Esophagus mucosa (tissue), 1 donor: ENCODE measurements at places on chromosomes 12 and 14. TPM values are rescaled to one million over a fixed set of nuclear protein-coding genes. Genes with fewer than 3 reads are reported as not detected.

DNA sequence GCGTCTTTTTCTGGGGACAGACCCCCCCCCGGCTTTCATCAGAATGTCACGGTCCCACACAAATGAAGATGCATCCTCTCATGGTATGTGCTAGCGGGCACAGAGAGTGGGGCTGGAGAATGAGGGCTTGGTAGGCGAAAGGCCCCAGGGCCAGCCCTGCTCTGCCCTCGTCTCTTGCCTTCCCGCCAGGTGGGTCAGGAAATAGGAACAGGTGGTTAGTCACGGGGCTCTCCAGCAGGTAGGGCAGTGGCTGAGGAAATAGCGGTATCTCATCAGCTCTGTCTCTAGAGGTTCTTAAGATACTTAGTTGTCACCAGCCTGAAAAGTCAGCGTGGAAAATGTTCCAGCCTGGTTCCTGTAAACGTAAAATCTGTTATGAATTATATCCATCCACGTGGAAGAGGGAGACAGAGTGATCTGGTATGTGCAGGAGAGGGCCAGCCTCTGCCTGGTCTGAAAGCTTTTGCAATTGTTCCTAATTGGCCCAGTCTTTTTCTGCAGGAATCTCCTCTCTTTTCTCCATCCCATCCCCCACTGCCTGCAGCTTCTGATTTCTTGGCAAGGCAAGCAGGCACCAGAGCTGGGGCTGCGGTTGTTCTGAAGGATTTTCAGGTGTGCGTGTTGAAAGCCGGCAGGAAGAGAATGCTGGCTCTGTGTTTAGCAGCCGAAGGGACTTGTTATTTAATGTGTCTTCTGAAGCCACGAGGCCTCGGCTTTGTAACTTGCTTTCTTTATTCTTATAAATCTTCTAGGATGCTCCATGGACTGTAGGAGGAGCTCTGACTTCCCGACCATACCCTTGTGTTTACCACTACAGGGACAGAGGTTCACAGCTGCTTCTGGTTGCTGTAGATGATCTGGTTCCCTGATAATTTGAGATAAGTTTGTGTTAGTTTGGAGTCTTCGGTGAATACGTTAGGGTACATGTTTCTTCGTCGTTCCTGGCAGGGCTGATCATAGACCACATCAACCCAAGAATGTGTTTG, 131.1 kb downstream of the CACNA1C start:
- no peak for ATAC-seq

- ATAC-seq = no peak
Measured at GRCh38 chr14:32350020-32350419, 20.9 kb downstream of the AKAP6 start.

GRCh38 chr12:91093341-91093740, 18.0 kb downstream of the LUM start:
- ATAC-seq = no peak

- no peak for ATAC-seq
Measured at GRCh38 chr12:125210104-125210755, 145.0 kb downstream of the AACS start.

DNA sequence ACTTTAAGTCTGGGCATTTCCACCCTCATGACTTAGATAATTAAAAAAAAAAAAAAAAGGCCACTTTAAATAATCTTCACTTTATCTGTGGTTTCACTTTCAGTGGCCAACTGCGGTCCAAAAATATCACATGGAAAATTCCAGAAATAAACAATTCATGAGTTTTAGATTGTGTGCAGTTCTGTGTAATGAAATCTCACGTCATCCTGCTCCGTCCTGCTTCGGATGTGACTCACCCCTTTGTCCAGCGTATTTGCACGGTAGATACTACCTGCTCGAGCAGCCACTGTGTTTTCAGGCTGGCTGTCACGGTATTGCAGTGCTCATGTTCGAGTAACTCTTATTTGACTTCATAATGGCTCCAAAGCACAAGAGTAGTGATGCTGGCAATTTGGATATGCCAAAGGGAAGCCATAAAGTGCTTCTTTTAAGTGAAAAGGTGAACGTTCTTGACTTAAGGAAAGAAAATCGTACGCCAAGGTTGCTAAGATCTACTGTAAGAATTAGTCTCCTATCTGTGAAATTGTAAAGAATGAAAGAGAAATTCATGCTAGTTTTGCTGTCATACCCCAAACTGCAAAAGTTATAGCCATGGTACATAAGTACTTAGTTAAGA, 2.4 kb downstream of the E2F7 start:
- ATAC-seq = peak; percentile 82

DNA sequence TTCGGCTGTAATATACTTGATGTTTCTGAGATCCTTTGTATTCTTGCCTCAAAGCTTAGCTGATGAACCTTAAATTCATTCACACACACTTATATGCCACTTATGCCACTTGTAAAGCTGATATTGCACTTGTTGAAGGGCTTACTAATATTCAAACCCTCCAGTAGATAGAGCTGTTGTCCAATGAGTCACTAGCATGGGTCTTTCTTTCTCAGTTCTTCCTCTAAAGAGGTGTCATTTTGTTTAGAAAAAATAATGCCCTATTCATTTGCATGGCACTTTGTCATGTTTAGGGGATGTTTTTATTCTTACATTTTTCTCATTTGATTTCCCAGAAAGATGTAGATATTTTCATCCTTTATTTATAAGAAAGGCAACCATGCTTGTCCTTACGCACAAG, 56.4 kb downstream of the MON2 start:
- no peak for ATAC-seq

DNA sequence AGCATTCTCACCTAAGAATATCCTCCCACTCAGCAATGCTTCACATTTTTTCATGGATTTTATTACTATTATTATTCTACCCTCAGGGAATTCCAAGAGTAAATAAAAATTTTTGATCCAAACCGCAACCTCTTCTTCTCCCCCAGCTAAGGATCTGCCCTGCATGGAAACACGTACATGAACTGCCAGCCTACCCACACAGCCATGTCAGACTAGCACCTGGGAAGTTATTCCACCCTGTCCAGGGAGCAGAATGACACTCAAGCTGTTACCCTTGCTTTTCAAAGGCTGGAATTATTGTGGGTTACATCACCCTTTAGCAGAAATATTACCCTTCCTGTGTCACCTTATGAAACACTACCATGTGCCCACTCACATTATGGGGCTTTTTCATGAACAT, 227.3 kb upstream of the USP15 start:
- no peak for ATAC-seq

The OVCH1 gene
- total RNA-seq = not detected

- no peak for ATAC-seq
Measured at GRCh38 chr14:33285902-33286700, 347.4 kb downstream of the NPAS3 start.

DNA sequence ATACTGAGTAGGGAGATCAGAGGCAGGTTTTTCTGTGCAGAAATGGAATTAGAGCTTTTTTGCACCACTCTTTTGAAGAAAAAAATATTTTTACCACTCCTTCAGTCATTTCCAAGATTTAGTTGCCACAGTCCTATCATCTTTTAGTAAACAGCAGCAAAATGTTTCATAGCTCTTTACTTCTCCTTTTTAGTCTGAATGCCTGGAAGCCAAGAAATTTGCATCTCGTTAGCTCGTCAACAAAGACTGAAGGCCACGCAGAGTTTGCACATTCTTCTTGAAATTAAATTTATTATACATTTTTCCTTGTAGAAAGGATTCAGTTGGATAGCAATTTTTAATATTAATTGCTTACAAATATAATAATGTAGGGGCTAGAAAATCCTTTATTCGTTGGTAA, 544.5 kb upstream of the ATP2B1 start:
- ATAC-seq = no peak

- no peak for ATAC-seq
Measured at GRCh38 chr12:71664411-71665089, 449 bp downstream of the THAP2 start.

DNA sequence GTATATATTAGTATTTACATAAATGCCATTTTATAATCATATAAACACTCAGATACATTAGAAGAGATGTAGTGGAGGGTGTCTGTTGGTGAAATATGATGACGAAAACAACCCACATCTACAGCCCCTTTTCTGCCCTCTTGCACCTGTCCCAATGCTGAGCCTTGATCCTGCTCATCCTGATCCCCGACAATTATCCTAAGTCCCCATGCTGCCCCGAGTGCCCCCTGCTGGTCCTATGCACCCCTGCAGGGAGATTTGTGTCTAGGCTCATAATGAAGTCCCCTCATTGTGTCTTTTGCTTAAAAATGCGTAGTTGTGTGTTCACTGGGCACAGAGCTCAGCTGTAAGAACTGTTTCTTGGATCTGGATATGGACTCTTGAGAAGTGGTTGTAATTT, 554.5 kb downstream of the TMEM121 start:
- ATAC-seq = no peak

The IGFBP6 gene
- 50.5 TPM for total RNA-seq

- ATAC-seq = no peak
Measured at GRCh38 chr12:6843118-6843902, 2.6 kb downstream of the GNB3 start.

- peak; percentile 94 for ATAC-seq
Measured at GRCh38 chr12:82740129-82741000, 53.7 kb downstream of the TMTC2 start.

GRCh38 chr14:74671789-74672188, 41.1 kb downstream of the AREL1 start:
- peak; percentile 49 for ATAC-seq

- ATAC-seq = peak; percentile 38
Measured at GRCh38 chr12:25959071-25959961, 834 bp downstream of the RASSF8 start.

GRCh38 chr12:41286426-41286825, 98.3 kb downstream of the PDZRN4 start:
- ATAC-seq = no peak
